ENCODE measurements at places on chromosomes 1 and 21.

DNA sequence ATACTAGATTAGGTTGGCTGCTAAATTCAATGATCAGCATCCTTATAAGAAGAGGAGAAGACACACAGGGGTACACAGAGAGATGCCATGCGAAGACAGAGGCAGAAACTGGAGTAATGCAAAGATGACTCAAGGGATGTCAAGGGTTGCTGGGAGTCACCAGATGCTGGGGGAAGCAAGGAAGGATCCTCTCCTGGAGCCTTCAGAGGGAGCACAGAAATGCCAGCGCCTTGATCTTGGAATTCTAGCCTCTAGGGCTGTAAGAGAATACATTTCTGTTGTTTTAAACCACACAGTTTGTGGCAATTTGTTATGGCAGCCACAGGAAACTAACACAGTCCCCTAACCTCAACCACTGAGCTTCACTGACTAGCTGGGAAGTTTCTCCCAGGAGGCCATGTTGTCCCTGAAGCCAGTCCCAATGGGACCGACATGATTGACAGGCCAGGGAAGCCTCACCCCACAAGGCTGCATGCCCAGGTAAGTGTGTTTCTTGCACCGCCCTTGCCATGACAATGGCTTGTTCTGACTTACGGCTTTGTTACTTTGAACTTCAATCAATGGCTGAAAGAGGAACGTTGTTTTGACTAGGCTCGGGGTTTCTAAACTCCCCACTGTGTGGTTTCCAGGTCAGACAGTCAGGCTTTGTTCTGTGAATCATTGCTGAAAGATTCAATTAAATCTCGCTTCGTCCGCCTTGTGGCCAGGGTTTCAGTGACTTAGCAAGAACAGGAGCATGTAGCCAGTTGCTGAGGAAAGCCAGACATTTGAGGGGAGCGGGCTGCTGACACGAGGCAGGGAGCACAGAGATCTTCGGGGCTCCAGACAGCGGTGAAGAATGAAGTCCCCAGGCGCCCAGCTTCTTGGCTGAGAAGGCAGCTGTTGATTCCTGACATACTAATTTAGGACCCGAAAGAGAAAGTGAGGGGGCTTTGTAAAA, 62.3 kb downstream of the RUNX1 start:
- DNase-seq, result peak; percentile 97

- no peak for DNase-seq
These were observed 17.2 kb downstream of the SASS6 start for GRCh38 chr1:100115524-100115923.

- peak; percentile 68 for DNase-seq
These were observed 32.3 kb downstream of the EEIG2 start for GRCh38 chr1:108592030-108592759.

DNA sequence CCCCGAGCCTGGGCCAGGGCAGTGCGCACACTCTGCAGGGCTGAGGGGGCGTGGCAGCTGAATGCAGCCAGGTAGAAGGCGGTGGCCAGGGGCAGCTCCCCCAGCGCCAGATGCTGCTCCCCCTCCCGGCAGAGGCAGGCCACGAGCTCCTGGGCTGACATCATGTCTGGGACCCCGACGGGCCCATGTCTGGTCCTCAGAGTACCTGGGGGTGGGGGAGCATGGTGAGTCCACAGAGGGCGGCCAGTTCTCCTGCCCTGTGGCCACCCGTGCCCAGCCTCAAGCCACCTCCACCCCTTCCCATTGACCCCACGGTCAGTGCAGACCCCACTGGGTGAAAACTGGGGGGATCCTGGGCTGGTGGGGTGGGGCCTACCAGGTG, 838 bp downstream of the TTC34 start:
- DNase-seq, result no peak

GRCh38 chr1:229360420-229360819, 17.6 kb upstream of the CCSAP start:
- no peak for DNase-seq

GRCh38 chr1:1335283-1335682, 4.2 kb downstream of the TAS1R3 start:
- DNase-seq, result no peak

DNA sequence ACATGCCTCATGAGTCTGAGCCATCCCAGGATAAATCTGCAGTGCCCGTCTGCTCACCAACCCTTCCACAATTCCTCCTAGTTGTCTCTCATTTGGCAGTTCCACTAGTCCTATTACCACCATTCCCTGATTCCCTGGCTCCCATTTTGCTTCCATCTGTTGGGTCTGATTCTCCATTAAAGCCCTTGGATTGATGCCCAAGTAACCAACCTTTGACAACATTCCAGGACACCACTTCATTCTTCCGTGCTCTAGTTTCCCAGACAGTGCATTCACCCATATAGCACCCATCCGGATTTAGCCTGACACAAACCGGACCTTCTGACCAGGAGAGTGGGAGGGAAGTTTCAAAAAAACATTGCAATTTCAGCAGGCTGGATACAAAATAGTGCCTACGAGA, 189.4 kb upstream of the PALMD start:
- DNase-seq, result peak; percentile 51

DNA sequence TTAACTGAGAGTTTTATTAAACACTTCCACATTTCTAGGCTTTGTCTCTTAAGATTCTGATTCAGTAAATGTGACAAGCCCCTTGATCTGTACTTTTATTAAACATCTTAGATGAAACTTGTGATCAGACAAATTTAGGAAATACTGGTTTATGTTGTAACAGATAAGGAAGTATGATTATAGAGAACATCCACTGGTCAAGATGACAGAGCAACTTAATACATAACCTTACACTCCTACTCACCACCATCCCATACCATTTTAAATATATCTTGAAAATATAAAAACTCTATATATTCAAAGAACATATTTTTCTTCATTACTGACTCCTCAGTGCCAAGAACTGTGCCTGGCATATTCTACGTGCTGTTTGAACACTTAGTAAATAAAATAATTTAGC, 217.5 kb downstream of the LRRC40 start:
- no peak for DNase-seq

DNA sequence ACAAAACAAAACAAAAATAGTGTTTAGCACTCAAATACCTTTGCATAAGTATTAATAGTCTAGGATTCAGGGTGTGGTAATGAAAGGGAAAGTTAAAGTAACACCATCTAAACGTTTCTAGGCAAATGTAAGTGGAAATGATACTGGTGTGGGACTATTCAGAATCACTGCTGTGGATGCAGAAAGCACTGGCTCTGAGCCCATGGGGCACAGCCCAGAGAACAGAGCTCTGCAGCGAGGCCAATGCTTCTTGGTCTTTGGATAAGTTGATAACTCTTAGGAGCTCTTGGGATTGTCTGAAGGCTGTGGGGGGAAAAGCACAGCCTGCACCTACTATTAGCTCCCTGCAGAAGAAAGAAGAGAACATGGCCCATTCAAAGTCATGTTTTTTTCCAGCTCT, 21.4 kb upstream of the DNM3 start:
- DNase-seq, result no peak

DNA sequence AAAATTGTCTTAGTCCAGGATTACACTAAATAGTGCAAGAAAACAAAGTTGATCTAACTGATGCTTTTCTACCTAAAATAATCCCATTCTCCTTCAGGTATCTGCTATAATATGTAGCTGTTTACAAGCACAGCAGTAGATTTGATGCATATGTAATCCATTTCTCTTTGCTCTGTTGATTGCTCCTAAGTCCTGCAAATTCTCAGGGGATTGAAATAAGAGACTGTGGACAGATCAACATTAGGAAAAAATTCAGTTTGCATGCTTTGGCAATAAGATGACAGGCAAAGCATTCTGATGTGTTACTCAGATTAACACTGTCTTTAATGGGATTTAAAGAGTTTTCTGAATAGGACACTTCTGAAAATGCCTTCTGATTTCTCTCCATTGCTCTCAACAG, 34.7 kb downstream of the RNF11 start:
- no peak for DNase-seq

Measured in iris pigment epithelial cell (primary cell).